ENCODE measurements at places on chromosomes 16 and 17.

GRCh38 chr16:68776821-68777485 is 39.9 kb downstream of the CDH1 start:
- H3K27ac ChIP-seq: no peak overlapping the region
- H3K27me3 ChIP-seq: peaks cover 44% of the 10 kb centered on the region
- H3K4me3 ChIP-seq: no peak overlapping the region
- DNase-seq: peak; percentile 14

GRCh38 chr17:68870161-68870826 is 84.9 kb downstream of the ABCA8 start:
- no peaks in the 10 kb centered on the region for H3K4me1 ChIP-seq
- DNase-seq: no peak
- H3K4me3 ChIP-seq: no peak overlapping the region
- peaks cover 65% of the 10 kb centered on the region for H3K36me3 ChIP-seq
- no peaks in the 10 kb centered on the region for H3K27me3 ChIP-seq
- no peak overlapping the region for H3K27ac ChIP-seq

GRCh38 chr16:17416461-17417311 is 54.1 kb downstream of the XYLT1 start:
- H3K4me1 ChIP-seq: no peaks in the 10 kb centered on the region
- DNase-seq: no peak
- H3K4me3 ChIP-seq: no peak overlapping the region
- no peaks in the 10 kb centered on the region for H3K27me3 ChIP-seq

DNA sequence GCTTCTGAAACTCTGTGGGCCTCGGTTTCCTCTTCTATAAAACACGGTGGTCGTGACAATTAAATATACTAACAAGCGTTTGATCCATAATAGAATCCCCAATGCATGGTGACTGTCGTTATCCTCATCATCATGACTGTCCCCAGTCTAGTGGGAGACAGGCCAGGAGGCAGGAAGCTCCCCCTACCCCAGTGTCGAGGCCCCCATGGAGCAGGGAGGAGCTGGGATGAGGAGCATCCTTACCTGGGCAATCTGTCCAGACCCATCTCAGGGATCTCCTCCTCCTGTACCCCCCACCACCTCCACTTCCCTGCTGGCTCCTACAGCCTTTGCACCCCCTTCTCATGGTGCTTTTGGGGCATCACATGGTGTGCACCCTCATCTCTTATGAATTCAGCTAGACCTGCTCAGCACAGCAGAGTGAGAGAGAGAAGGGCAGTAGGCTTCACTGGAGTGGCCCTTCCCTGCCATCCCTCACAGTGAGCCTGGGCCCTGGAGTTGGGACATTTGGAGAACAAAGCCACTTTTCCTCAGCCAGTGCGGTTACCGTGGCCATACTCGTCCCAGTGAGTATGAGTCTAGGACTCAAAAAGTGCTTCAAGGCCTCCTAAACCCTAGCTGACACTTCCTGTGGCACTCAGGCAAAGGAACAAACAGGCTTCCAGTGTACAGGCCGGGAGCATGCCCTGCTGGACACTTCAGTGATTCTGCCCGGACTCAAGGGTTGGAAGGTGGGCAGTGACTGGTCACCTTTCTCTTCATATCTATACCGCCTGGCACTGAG is 148.6 kb downstream of the CLEC16A start:
- H3K4me1 ChIP-seq: peaks cover 25% of the 10 kb centered on the region
- H3K36me3 ChIP-seq: peaks cover 47% of the 10 kb centered on the region
- DNase-seq: no peak
- no peaks in the 10 kb centered on the region for H3K27me3 ChIP-seq
- H3K4me3 ChIP-seq: no peak overlapping the region
- no peak overlapping the region for H3K27ac ChIP-seq

- H3K27me3 ChIP-seq: no peaks in the 10 kb centered on the region
- no peaks in the 10 kb centered on the region for H3K36me3 ChIP-seq
- H3K27ac ChIP-seq: no peak overlapping the region
- no peak overlapping the region for H3K4me3 ChIP-seq
- no peak for DNase-seq
Measured at GRCh38 chr16:10296956-10297340, 88.9 kb upstream of the ATF7IP2 start.

GRCh38 chr17:28397687-28398279 is 8.2 kb downstream of the SLC46A1 start:
- H3K4me3 ChIP-seq: no peak overlapping the region
- no peaks in the 10 kb centered on the region for H3K27me3 ChIP-seq
- peaks cover 21% of the 10 kb centered on the region for H3K4me1 ChIP-seq
- no peak for DNase-seq
- peak overlapping the region; percentile 20 for H3K27ac ChIP-seq
- H3K36me3 ChIP-seq: peaks cover 42% of the 10 kb centered on the region

DNA sequence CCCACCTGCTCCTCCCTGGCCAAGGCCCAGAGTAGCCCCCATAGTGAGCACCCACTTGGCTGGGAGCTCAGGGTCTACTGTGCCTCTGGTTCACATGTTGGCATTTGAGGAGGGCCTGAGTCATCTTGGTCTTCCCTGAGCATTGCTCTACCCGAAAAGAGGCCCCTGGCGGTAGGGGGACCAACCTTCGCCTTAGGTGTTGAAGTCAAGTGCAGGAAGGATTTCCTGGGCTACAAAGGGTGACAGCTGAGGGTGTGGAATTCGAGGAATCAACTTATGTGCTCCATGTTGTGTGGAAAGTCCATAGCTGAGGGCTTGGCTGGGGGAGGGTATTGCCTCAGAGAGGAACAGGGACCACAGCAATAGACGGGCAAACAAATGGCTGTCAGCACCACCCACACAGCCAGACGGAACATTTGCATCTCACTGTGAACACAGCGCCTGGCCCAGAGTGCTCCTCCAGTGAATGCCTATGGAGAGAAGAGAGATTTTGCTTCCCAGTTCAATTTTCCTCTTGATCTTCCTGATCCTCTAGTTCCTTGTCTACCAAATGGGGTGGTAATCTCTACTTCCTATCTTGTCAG is 35.6 kb upstream of the NGFR start:
- no peaks in the 10 kb centered on the region for H3K36me3 ChIP-seq
- no peak overlapping the region for H3K4me3 ChIP-seq
- H3K27me3 ChIP-seq: peaks cover 94% of the 10 kb centered on the region
- H3K27ac ChIP-seq: no peak overlapping the region

- H3K27ac ChIP-seq: peak overlapping the region; percentile 89
- DNase-seq: peak; percentile 95
- H3K4me1 ChIP-seq: peaks cover 40% of the 10 kb centered on the region
- no peaks in the 10 kb centered on the region for H3K27me3 ChIP-seq
- no peaks in the 10 kb centered on the region for H3K36me3 ChIP-seq
Measured at GRCh38 chr17:41548844-41549595, 20.9 kb upstream of the KRT19 start.

GRCh38 chr17:49875685-49876084 is 27.8 kb upstream of the TAC4 start:
- DNase-seq: no peak
- H3K36me3 ChIP-seq: no peaks in the 10 kb centered on the region
- no peak overlapping the region for H3K4me3 ChIP-seq
- H3K27me3 ChIP-seq: peaks cover 62% of the 10 kb centered on the region
- no peak overlapping the region for H3K27ac ChIP-seq
- H3K4me1 ChIP-seq: peaks cover 10% of the 10 kb centered on the region

- peaks cover 14% of the 10 kb centered on the region for H3K4me1 ChIP-seq
- peak overlapping the region; percentile 70 for H3K4me3 ChIP-seq
- H3K27me3 ChIP-seq: no peaks in the 10 kb centered on the region
- H3K27ac ChIP-seq: no peak overlapping the region
- DNase-seq: no peak
Measured at GRCh38 chr17:10036511-10037061, 131.5 kb upstream of the RCVRN start.

DNA sequence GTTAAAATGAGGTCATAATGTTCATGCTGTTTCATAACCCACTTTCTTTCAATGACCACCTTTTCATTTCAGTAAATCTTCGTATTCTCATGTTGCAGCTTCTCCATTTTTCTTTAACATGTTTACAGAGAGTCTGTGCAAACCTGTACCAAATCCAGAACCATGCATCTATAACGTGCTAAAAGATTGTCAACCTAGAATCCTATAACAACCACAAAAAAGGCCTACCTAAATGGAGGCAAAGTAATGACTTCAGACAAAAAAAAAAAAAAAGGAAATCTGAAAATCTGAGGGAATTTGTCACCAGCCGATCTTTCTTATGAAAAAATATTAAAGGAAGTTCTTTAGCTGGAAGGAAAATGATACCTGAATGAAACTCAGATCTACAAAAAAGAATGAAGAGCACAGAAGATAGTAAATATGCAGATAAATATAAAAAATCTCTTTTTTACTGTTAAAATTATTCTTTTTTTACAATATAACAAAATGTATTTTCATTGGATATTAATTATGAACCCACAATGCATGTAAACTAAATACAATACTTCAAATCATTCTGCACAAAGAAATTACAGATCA is 1.4 kb upstream of the SLFN11 start:
- peaks cover 27% of the 10 kb centered on the region for H3K27me3 ChIP-seq
- peaks cover 8% of the 10 kb centered on the region for H3K4me1 ChIP-seq
- DNase-seq: no peak
- no peaks in the 10 kb centered on the region for H3K36me3 ChIP-seq

DNA sequence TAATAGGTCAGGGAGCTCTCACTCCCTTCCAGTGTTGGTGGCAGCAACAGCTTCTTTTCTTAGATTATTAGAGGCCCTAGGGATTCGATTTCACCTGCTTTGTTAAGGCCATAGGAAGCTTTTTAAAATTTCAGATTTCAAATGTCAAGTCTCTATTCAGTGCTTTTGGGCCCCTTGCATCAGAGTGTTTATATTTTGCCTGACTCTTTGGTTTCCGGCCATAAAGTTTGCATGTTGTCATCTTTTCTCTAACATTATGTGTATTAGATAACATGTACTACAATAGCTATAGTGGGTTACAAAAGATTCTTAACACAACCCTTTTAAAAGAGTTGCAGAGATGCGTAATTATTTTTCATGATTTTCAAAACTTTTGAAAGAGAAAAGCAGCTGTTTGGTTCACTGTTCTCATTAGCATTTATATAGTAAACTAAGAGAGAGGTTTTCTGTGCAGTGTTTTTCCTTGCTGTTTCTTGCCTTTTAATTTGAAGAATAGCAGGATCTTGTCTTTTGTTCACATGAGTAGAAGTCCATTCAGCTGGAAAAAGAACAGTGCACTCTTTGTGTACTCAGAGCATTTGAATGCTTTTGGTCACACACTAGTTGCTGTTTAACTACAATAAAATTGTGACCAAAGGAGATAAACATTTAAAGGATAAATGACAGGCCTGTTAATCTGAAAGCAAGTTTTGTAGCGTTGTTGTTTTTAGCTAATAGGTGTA is 52.5 kb downstream of the FTO start:
- no peaks in the 10 kb centered on the region for H3K27me3 ChIP-seq
- H3K27ac ChIP-seq: peak overlapping the region; percentile 54
- no peaks in the 10 kb centered on the region for H3K36me3 ChIP-seq
- peak; percentile 47 for DNase-seq
- H3K4me3 ChIP-seq: no peak overlapping the region

- no peaks in the 10 kb centered on the region for H3K4me1 ChIP-seq
- H3K4me3 ChIP-seq: no peak overlapping the region
- H3K27ac ChIP-seq: no peak overlapping the region
Measured at GRCh38 chr17:6322316-6322715, 112.6 kb downstream of the AIPL1 start.

DNA sequence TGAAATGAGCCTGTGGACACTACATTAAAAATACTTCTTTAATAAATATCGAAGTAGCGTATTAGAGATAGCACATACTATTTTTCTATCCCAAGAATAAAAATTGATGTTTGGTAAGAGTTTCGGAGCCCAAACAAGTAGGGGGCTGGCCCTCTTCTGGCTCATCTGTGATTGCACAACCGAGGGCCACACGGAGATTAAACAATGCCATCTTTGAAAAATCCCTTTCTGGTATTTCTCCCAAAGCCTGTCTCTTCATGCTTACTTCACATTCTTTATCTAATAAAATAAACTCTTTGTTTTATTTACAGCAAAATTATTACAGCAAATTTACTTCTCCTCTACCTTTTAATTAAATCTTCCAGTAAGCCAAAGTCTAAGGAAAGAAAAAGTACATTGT is 9.6 kb upstream of the MYH11 start:
- peaks cover 15% of the 10 kb centered on the region for H3K36me3 ChIP-seq
- no peak for DNase-seq
- no peaks in the 10 kb centered on the region for H3K27me3 ChIP-seq
- H3K4me3 ChIP-seq: no peak overlapping the region
- H3K27ac ChIP-seq: no peak overlapping the region

- H3K4me1 ChIP-seq: peaks cover 32% of the 10 kb centered on the region
- peak overlapping the region; percentile 36 for H3K4me3 ChIP-seq
- H3K27ac ChIP-seq: no peak overlapping the region
Measured at GRCh38 chr17:45021607-45022287, 29.7 kb downstream of the DCAKD start.

GRCh38 chr16:50651835-50652438 is 29.2 kb downstream of the SNX20 start:
- no peaks in the 10 kb centered on the region for H3K4me1 ChIP-seq
- no peak overlapping the region for H3K4me3 ChIP-seq
- peaks cover 15% of the 10 kb centered on the region for H3K27me3 ChIP-seq
- DNase-seq: no peak
- no peak overlapping the region for H3K27ac ChIP-seq
- no peaks in the 10 kb centered on the region for H3K36me3 ChIP-seq

DNA sequence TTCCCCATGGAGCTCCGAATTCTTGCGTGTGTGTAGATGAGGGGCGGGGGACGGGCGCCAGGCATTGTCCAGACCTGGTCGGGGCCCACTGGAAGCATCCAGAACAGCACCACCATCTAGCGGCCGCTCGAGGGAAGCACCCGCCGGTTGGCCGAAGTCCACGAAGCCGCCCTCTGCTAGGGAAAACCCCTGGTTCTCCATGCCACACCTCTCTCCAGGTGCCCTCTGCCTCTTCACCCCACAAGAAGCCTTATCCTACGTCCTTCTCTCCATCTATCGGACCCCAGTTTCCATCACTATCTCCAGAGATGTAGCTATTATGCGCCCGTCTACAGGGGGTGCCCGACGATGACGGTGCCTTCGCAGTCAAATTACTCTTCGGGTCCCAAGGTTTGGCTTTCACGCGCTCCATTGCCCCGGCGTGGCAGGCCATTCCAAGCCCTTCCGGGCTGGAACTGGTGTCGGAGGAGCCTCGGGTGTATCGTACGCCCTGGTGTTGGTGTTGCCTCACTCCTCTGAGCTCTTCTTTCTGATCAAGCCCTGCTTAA is 617 bp upstream of the SENP3 start:
- H3K4me3 ChIP-seq: peak overlapping the region; percentile 96
- H3K36me3 ChIP-seq: peaks cover 24% of the 10 kb centered on the region
- no peaks in the 10 kb centered on the region for H3K27me3 ChIP-seq
- DNase-seq: peak; percentile 87
- H3K27ac ChIP-seq: peak overlapping the region; percentile 33
- peaks cover 26% of the 10 kb centered on the region for H3K4me1 ChIP-seq
